ENCODE measurements at places on chromosomes 3 and 15.

- no peak for DNase-seq
These were observed 12.1 kb upstream of the GATA2 start for GRCh38 chr3:128504963-128505730.

DNA sequence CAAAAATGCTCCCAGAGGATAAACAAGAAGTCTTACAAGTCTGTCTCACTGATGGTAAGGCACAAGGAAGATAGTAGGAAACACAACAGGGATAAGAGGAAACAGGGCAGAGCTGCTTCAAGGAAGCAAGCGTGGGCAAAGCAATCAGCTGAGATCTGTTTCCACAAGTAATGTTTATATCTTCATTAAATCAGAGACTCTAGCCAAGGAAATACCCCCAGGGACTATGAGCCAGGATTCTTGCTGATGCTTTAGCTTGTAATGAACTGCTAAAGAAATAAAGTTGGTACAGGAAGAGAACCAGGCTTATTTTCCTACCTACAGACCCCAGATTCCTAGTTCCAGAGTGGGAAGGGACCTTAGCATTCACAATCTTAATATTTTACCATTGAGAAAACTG lies 112.7 kb upstream of the C3orf80 start:
- no peak for DNase-seq

DNA sequence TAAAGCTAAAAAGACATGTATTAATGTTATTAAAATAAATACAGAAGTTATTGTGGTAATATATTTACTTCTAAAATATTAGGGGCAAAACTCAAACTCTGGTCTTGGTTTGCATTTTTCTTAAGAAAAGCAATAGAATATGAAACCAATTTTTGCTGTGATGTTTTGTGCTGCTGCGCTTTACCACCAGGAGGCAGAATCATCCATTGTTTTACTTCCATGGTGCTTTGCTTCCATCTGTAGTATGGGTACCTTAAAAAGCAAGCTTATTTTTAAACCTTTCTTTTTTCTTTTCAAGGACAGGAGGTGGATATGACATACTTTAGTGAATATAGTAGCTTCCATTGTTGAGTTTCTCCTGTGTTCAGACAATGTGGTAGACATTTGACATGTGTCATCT lies 46.6 kb upstream of the MRPL3 start:
- DNase-seq = no peak

DNA sequence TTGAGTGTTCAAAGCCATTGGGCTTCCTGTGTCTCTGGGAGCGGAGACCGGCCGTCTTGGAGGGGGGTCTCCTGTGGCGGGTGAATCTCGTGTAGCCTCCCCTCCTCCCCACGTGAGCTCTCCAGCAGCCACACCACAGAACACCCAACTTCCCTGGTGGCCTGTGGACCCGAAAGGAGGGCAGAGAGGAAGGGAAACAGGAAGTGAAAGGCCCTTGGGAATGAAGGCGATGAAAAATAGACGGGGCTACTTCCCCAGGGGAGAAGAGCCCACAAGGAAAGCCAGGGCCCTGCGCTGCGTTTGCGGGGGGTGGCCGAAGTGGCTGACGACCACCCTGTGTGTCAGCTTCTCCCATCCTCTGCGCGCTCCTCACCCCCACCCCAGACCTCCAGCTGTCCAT lies 5.4 kb downstream of the ANKRD63 start:
- no peak for DNase-seq

DNA sequence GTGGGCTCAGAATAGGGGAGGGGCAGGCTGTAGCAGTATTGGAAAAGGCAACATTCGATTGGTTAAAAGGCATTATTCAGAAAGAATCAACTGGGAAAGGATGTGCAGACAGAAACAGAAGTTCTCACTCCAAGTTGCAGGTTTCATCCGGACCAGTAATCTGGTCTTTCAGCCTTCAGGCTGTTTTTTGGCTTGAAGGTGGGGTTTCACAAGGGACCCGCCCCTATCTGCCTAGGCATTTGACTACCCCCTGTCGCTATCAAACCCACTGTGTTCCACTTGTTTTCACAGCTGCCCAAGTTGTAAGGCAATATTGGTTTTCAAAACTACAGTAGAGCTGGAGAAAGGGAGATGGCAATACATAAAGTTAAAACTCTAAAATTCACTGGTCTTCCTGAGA lies 96.9 kb downstream of the VPS8 start:
- DNase-seq = no peak

DNA sequence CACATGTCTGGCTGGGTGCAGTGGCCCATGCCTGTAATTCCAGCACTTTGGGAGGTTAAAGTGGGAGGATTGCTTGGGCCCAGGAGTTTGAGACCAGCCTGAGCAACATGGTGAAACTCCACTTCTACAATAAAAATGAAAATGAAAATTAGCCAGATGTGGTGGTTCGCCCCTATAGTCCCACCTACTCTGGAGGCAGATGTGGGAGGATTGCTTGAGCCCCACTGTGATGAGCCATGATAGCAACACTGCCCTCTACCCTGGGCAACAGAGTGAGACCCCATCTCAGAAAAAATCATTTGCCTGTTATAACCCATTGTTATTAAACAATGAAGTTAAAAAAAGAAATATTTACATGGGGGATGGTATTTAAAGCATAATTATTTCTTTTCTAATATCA lies 240.1 kb upstream of the ZPLD1 start:
- no peak for DNase-seq

- no peak for DNase-seq
These were observed 39.2 kb downstream of the HMCES start for GRCh38 chr3:129317848-129318247.

DNA sequence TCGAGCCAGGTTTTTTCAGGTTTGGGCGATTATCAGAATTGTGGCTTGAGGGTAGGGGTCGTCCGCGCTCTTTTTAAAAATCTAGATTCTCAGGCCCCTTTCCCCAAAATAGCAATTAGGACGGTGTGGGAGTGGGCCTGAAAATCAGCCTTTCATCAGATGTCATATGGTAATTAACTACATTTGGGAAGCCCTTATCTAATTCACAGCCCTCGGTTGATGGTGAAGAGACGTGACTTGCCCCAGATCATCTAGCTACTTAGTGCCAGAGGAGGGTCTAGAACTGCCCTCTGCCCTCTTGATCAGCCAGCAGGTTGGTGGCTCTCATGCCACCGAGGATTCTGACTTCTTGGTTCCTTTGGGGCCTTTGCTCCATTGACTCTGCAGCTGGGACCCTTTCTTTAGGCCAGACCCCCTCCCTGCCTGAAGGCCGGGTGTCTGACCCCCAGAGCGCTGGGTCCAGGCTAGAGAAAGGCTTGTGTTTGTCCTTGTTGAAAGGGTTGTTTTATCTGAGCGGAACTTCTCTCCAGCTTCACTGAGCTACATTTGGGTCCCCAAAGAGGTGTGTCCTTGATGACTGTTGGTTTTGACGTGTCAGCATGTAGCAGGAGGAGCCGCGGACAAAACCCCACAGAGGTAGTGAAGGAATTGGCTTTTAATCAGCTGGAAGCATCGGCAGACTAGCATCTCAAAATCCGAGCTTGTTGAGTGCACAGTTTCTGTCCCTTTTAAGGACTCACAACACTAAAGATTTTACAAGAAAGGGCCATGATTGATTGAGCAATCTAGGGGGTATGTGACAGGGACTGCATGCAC lies 857 bp downstream of the AEN start:
- peak; percentile 66 for DNase-seq

GRCh38 chr15:55959744-55960447 lies 33.5 kb downstream of the NEDD4 start:
- DNase-seq = no peak

GRCh38 chr3:105365391-105366325 lies 1.1 kb upstream of the ALCAM start:
- DNase-seq = no peak

DNA sequence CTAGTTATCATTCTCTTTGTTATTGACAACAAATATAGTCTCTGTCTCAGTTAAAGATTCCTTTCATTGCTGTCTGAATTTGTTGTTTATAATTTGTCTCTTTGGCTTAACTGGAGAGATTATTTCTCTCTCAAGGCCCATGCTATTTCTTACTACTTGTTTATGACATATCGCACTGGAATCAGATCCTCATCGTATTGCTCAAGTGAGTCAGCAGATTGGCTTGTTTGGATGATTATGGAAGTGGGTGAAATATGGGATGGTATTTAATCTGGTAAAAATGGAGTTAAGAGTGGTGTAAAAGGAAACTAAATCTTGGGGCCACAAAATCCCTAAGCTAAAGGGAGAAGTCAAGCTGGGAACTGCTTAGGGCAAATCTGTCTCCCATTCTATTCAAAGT lies 613.1 kb downstream of the SI start:
- DNase-seq = no peak

GRCh38 chr15:49962044-49962602 lies 156.9 kb downstream of the ATP8B4 start:
- no peak for DNase-seq

- DNase-seq = no peak
These were observed 9.2 kb upstream of the TGM5 start for GRCh38 chr15:43275740-43276562.

DNA sequence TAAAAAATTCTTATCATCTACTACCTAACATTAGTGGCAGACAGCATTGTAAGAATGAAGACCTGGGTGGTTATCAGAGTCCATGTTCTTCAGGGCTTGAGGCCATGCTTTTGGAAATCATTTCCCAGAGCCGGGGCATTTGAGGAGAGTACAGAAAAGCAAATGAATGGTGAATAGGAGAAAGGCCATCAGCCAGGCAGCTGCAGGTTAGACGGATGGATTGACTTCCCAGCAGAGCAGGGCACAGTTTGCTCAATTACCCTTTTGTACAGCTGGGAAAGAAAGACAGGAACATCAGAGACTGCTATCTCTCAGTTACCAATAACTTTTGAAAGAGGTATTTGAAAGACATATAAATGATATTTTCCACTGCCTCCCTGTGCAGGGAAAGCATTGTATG lies 135.6 kb downstream of the ALCAM start:
- no peak for DNase-seq

- DNase-seq = no peak
These were observed 284.4 kb upstream of the WNT5A start for GRCh38 chr3:55771503-55771902.

GRCh38 chr3:153070511-153070868 lies 91.5 kb upstream of the RAP2B start:
- DNase-seq = no peak

DNA sequence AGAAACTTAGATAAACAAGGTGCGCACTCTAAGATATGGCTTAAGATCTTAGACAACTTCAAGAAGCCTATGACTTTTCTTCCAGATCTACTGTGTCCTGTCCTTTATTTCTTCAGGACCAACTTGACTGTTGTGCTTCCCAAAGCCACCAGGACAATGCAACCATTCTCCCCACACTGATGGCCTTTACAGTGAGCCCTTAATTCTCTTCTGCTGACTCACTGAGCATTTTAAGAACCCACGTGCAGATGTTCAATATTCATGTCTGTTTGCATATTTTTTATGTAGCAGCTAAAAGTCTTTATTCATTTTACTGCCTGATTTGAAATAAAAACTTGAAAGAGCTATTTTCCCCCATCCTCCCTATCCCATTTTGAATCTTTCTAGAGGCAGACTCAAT lies 103.3 kb upstream of the SLC2A2 start:
- no peak for DNase-seq

DNA sequence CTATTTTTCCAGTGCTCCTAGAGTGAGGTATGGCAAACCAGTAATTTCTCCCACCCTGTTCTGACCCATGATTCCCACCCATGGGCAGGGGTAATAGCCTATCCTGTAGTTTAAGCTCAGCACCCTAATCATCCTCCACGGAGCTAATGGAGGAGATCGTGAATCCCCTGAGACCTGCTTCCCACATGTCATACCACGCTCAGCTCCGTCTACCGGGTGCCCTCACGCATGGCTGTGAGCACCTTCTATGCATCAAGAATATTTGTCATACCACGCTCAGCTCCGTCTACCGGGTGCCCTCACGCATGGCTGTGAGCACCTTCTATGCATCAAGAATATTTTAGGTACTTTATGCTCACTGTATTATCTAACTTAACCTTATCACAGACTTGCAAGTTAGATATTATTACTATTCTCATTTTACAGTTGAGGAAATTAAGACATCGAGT lies 104.7 kb upstream of the PFN2 start:
- no peak for DNase-seq

- no peak for DNase-seq
These were observed 12.2 kb upstream of the TM2D3 start for GRCh38 chr15:101664303-101664913.

Data from stimulated activated CD4-positive, alpha-beta T cell treated with anti-CD3 and anti-CD28 coated beads, Interleukin-1b, Interleukin-23, amount 100 ng/mL, for 48 hours (primary cell).